Endothelial cell of umbilical vein (primary cell): ENCODE measurements at places on chromosomes 6 and 20. TPM values are rescaled to one million over a fixed set of nuclear protein-coding genes. Genes with fewer than 3 reads are reported as not detected.

GRCh38 chr6:18347021-18347577 lies 40.1 kb upstream of the RNF144B start:
- peak; percentile 74 for DNase-seq

DNA sequence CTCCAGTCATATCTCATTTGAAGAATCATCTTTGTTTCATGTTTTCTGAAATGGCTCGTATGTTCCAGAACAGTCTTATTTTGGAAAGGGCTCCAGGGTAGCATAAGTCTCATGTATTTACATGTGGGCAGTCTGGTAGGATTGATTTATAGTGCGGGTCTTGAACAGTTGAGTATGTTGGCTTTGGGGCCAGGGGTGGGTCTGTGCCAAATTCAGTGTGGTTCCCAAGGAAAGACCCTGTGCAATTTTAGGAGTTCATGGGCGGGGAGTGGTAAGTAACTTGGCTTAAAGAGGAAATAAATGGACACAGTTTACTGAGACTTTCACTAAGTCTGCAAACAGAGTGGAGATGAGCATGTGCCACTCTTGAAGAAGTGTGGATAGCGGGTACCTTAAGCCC lies 7.7 kb downstream of the FNDC1 start:
- no peak for DNase-seq

DNA sequence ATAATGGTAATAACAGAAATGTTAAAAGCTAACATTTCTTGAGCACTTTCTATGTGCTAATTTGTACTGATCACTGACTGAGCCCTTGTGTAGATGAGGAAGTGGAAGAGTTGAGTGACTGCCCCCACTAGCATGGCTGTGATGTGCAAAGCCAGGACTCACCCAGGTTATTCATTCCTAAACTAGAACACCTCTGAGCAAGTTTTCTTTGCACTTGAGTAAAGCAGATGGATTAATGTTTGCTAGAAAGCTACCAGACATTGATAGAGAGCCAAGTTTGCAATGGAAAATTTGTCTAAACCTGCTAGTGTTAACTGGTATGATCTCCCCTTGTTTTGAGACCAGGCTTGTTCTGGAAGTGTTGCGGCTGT lies 467.4 kb upstream of the PLCB4 start:
- DNase-seq: no peak

DNA sequence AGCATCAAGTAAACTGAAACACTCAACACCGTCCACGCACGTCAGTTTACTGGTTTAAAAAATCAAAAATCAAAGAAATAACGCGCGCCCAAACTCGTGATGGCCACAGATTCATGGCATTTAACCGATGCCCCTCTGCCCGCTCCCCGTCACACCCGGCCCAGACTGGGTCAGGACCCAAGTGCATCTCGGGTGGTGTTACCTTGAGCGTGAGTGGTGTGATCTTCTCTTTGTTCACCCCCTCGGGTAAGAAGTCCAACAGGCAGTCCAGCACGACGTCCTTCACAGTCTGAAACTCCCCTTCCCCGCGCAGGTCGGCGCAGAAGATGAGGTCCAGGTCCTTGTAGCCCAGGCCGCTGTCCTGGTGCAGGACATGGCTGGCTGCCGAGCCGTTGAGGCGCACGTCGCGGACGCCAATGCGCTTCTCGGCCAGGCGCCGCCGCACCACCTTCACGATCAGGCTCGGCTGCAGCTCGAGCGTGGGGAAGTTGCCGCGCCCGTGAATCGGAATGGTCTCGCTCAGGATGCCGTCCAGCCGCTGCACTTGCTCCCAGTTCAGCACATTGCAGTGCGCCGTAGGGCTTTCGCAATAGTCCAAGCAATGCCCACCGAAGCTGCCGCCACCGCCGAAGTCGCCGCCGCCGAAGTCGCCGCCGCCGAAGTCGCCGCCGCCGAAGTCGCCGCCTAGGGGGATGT lies 945 bp downstream of the TENT5A start:
- DNase-seq: peak; percentile 37

Gene CRISP3
- not detected in 2 replicates for polyA plus RNA-seq

DNA sequence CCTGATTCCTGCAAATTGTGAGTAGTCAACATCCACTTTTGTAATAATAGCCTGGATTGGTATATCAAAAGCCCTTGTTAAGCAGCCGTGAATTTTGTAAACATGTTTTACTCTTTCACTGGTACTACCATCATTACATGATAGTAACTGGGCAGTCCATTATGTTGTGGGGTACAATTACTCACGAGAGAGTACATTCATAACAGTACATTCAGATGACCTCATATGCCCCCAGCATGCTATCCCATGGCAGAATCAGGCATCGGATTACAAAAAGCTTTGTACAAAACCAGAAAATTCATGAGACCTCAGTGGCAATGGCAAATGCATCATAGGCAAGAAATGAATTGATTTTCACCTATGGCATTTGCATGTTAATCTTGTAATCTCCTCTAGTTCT lies 166.2 kb downstream of the EPM2A start:
- no peak for DNase-seq
